ENCODE measurements at places on chromosomes 4 and X.

GRCh38 chr4:97987019-97987648, 156.1 kb downstream of the STPG2 start:
- DNase-seq: no peak

DNA sequence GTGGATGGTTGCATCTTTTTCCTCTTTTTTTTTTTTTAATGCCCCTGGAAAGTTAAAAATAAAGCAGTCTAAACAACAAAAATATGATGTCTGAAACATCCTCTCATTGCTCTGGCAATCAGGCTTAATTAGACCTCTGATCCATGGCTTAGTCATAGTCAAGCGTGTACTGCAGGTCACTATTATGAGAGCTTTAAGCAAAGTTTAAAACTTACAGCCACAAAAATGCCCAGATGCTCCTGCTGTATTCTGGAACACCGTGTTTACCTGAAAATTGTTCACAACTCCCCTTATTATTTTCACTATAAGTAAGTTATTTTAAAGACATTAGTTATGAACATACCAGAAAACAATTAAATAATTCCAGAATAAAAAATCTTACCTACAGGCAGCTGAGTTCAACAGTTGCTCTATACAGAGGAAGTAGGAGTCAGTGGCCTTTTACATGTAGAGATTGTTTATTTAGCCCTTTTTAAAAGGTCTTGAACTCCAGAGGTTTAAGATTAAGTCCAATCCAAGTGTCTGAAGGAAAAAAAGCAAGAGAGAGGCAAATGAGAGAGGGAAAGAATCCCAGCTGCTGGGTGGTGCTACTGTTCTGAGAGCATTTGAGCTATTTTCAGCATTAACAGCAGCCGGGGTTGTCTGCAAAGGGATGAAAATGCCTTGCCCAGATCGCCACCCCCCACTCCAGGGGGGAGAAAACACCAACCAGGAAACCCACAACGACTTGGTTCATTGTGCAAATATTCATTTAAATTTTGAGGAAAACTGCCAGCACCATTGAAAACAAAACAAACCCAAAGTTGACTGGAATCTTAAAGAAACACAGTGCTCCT, 36.9 kb downstream of the SORBS2 start:
- no peak for DNase-seq

DNA sequence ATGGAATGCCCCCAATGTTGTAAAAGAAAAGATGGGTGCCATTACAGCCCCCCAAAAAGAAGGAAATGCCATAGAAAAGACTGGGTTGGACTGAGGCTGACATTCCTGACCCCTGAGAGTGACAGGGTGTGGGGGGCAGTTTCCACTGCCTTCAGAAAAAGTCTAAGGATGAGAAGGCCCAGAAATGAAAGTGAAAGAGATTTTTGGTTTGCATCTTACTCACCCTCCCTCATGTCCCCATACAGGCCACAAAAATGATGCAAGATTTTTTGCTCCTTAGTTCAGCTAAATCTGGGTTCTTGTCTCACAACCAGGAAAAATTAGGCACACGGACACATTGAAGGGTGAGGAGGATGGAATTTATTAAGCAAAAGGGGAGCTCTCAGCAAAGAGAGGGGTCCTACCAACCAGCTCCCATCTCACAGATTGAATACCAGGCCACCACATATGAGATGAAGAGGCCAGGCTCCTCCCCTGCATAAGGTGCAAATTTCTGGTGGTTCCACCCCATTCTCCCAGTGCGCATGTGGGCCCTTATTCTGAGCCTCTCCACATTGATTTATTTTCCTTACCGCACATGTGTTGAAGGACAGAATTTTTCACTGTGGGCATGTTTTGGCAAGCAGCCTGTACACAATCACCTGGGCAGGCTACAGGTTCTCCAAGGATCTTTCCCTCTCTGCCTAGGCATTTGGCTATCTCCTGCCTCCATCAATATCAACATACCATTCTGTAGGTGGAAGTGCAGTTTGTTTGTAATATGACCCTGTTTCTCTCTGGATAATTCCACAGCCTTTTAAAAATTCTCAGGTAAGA, 18.8 kb downstream of the PPP4R3C start:
- no peak for DNase-seq

DNA sequence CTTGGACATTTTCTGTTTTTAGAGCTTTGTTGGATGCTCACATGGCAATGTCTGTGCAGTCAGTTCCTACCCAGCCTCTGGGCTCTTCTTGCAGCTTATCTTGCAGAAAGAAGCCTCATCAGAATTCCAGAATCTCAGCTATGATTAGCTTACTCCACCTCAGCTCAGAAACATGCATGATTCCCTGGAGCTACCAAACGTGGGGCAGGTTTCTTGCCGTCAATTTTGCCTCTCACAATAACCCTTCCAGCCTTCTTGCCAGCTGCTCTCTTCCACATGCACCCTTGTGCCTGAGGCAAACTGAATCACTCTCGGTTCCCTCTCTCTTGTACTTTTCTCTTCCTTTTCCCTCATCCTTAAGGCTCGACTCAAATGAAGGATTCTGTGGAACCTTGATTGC, 141.4 kb downstream of the PTTG2 start:
- no peak for DNase-seq

DNA sequence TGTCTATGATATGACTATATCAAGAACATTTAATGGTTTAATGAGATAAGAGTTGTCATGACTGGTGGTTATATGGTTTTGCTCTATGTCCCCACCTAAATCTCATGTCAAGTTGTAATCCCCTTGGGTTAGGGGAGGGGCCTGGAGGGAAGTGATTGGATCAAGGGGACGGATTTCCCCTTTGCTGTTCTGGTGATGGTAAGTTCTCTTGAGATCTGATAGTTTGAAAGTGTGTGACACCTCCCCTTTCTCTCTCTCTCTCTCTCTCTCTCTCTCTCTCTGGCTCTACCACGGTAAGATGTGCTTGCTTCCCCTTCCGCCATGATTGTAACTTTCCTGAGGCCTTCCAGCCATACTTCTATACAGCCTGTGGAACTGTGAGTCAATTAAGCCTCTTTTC, 803.4 kb downstream of the TRIML1 start:
- DNase-seq: no peak

DNA sequence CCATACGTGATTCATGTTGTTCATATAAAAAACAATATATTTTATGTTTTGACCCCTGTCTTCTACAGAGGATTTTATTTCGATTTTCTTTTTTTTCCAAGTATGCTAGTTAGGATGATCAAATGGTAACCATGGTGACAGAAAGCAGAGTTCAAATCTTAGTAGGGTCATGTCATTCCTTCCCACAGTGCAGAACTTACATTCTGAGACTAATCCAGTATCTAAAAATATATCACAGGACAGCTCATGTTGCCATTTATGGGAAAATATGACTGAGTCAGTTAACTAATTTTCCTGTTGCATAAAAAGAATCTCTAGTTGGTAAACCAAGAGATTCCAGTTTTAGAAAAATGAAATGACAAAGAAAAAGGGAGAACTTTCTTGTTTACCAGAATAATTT, 209.5 kb downstream of the PARM1 start:
- no peak for DNase-seq

DNA sequence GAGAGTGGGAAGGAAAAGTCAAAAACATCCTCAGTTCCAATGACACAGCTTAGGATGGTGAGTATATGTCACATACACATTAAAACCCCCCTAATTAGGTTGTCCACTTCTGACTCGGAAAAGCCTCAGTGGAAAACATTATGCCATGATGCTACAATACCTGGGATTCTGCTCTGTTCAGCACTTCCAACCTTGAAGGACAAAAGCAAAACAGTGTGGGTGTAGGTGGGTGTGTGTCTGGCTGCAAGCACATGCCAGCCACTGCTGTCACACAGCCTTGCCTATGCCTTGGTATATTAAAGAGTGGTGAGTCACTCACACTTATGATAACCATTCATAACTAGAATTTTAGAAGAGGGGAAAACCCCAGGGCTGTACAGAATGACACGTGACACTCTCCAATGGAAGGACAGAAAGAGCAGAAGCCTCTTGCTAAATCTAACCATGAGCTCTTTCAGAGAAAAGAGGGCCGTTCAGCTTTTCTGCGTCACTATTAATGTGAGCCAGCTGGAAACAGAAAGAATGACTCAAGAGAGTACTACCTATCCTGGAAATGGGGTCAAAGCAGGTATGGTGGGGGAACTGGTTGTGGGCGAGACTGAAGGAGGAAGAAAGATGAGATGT, 159.6 kb downstream of the TET2 start:
- no peak for DNase-seq

DNA sequence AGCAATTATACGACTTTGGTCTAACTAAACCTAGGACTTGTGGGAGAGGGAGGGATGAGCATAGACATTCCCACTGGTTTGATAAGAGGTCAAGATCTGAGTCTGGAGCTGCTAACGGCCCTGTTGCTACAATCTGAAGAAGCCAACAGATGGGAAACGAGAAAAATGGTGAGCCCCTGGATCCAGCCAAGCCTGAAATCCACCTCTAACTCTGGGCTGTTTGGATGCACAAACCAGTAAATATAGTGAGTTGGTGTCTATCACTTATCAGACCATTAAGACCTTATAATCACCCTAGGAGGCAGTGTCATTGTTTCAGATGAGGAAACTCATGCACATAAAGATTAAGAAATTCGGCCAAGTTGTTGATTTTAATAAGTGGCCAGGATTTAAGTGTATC, 50.5 kb downstream of the ADGRA3 start:
- DNase-seq: no peak

- no peak for DNase-seq
Measured at GRCh38 chrX:44871114-44871645, 1.8 kb upstream of the KDM6A start.

GRCh38 chr4:139892973-139893736, 227.5 kb downstream of the MGST2 start:
- DNase-seq: no peak

GRCh38 chr4:74536557-74536956, 91.6 kb downstream of the AREG start:
- no peak for DNase-seq

DNA sequence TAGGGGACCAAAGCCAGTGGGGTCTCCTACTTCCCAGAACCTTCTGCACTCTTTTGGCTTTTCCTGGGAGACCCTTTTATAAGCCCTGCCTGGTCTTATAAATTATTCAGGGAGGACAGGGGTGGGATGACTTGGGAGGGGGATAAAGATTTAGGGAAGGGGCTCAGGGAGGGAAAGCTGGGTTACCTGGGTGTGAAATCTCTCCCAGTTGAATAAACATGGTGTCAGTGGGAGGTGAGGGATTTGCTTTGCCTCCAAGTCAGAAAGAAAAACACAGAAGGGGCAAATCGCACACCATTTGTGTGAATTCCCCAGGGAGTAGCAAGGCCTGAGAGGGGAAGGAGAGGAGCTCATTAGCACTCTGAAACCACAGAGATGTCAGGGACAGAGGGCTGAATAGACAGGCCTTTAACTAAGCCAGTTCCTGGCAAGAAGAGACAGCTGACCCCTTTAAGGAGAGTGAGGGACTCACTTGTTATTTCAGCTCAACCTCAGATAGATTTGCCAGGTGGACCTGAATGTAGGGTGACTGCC, at the start of gene RIPPLY1:
TSS of gene RIPPLY1 (minus strand) at position 51 of the 534 bp plus-strand sequence. CDS start 54 bp downstream, outside the sequence.
- DNase-seq: no peak
